ENCODE measurements at places on chromosomes 11 and 22.

GRCh38 chr22:24938741-24939341 is 7.7 kb downstream of the LHFPL7 start:
- DNase-seq, result peak; percentile 77

DNA sequence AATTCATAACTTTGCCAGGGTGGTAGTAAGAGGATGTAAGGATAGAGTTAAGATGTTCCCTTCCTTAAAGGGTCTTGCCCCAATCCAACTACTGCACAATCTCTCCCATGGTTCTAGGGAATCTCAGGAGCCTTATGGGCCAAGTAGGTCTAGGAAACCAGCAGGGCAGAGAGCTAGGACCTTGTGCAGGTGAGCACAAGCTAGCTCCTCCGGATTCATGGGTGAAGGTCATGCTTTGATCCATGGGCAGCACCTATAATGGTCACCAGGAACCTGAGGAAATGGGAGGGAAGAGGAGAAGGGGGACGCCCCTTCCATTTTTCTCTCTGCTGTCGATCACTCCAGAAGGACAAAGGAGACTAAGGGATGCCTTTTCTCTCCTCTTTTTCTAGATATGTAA is 16.8 kb downstream of the KCNJ11 start:
- peak; percentile 39 for DNase-seq

DNA sequence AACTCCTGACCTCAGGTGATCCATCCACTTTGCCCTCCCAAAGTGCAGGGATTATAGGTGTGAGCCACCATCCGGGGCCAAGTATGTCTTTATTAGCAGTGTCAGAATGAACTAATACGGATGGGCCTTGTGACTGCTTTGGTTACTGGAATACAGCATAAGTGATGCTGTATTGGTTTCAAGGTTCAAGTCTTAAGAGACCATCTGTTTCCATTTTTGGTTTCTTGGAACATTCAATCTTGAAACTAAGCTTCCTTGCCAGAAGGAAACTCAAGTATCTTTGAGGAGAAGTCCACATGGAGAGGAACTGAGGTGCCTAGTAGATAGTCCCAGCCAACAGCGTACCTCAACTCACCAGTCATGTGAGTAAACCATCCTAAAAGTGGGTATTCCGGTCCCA is 58.8 kb downstream of the APOL3 start:
- no peak for DNase-seq

- DNase-seq, result peak; percentile 73
Observed at GRCh38 chr22:30212363-30212995, 34.1 kb downstream of the LIF start.

- DNase-seq, result no peak
Observed at GRCh38 chr11:15258433-15259165, 143.9 kb downstream of the INSC start.

GRCh38 chr22:50114221-50115021 is 24.6 kb downstream of the MOV10L1 start:
- DNase-seq, result no peak

DNA sequence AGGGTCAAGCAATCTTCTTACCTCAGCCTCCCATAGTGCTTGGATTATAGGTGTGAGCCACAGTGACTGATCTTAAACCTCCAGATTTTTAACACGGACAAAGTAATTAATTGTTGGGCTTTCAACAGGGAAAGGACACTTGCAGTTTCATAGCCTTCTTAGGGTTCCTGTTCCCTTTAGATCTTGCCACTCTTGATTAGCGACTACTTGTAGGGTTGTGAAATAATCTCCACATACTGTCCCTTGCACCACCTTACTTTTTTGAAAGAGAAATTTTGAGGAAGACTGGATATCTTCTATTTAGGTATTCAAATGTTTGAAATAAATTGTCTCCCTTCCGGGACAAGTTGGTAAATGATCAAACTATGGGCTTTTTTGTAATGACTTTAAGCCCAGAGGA is 7.6 kb downstream of the MS4A4E start:
- peak; percentile 6 for DNase-seq

DNA sequence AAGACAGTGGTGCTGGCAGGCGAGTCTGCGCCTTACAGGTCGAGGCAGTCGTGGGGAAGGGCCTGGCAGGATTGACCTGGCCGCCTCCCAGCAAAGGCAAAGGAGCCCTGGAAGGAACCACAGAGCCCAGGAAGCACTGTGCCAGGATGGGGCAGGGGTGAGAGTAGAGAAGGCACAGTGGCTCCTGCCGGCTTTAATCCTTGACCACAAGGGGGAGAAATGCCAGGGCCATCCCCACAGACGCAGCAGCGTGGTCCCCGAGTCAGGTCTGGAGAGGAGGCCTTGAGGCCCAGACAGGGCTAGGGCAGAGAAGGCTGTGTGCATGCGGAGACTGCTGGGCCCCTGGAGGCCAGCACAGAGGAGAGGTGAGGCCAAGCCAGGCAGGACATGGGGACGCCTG is 9.9 kb upstream of the NDUFS8 start:
- peak; percentile 44 for DNase-seq

DNA sequence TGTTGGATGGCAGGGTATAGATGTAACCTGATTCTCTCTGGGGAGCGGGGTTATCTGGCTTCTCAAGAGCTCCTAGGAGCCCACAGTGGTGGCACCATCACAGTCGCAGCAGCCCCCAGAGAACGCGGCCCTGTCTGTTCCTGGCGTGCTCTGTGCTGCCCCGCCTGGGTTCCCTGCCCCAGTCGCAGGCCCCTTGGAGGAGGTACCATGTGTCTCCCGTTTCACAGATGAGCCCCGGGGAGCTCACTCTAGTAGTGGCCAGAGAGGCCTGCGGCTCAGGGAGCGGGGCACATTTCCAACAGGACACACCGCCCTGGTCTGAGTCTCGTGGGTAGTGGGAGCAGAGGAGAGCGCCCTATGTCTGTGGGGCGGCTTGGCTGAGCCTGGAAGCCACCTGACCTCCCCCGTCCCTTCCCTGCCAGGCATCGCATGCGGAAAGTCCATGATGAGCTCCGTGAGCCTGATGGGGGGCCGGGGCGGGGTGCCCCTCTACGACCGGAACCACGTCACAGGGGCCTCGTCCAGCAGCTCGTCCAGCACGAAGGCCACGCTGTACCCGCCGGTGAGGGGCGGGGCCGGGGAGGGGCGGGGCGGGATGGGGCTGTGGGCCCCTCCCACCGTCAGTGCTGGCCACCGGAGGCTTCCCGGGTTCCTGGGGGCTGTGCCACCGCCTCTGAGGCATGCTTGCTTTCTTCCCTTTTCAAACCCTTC is 21.0 kb upstream of the PPP6R3 start:
- DNase-seq, result no peak

GRCh38 chr11:68543594-68543993 is 83.0 kb downstream of the PPP6R3 start:
- no peak for DNase-seq

DNA sequence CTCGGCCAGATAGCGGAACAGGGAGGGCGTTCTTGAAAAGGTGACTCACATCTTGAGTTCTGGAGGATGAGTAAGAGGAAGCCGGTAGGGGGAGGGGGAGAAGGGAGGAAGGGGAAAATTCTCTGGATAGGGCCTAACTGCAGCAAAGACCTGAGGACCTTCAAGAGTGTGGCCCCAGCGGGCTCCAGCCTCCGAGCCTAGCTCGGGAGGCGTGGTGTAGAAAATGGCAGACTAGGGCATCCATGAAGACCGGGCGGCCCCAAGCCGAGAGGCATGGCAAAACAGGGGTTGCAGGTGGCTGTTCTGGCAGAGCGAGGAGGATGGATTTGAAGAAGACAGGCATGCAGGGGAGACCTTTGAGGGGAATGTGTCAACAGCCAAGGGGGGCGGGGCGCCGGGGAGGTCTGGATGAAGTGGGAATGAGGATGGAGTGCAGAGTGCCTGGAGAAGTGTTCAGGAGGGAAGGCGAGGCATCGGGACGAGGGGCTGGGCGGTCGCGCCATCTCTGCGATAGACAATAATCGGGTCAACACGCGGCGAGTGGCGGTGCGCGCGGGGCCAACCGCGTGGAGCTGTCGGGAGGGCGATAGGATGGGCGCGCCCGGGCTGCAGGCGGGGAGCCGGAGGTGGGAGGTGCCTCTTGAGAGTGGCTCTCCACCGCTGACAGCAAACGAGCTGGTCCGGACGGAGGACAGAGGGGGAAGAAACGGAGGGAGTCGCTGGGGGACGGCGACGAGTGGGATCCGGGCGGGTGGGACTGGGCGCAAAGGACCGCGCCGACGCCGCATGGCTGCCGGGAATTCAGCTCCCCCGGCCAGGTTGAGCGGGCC is 40.0 kb upstream of the CREB3L1 start:
- peak; percentile 87 for DNase-seq

- DNase-seq, result no peak
Observed at GRCh38 chr11:83689144-83689780, 403.1 kb upstream of the CCDC90B start.

DNA sequence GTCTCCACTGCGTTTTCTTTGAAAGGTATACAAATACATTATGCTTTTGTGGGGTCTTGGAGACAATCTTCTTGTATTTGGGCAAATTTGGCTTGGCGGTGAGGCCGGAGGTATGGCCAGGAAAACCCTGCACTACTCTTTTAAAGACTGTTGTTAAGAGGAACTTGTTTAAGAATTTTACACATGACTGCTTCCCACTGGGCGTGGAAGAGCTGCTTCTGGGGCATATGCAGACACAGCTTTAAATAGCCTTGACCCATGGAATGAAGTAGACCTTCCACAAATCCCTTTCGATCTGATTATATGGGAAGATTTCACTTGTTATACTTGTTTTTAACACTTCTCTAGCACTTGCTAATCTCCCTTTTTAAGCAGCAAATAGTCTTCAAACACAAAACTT is 453.6 kb downstream of the MN1 start:
- no peak for DNase-seq

GRCh38 chr11:128783513-128783912 is 83.6 kb downstream of the KCNJ1 start:
- no peak for DNase-seq

- no peak for DNase-seq
Observed at GRCh38 chr22:19921544-19922081, 20.0 kb upstream of the COMT start.

DNA sequence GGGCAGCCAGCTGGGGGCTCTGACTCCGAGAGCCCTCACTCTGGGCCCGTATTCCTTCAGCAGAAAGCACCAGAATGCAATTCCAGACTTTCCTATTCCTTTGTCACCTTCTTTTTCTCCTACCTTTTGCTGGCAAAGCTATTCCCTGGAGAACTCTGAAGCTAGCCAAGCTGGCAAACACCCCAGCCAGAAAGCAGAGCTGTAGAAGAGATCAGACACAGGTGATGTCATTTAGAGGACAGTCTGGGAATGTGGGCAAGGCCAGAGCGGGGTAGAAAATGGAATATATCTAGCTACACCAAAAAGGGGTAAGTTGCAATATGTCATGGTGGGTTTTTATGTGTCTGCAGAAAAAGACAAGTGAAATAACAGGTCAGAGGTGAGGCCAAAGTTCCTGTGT is 205.1 kb downstream of the NXPE2 start:
- DNase-seq, result no peak

All from hematopoietic multipotent progenitor cell treated with erythropoietin and hydrocortisone succinate and interleukin-3 and kit ligand, for 6 days (in vitro differentiated cells).